ENCODE measurements at places on chromosomes 5 and 9.
A peak's percentile ranks its signal among the peaks of the same experiment; 100 is the strongest.

GRCh38 chr5:123882965-123883345 lies 371.0 kb downstream of the CSNK1G3 start:
- DNase-seq, result no peak

DNA sequence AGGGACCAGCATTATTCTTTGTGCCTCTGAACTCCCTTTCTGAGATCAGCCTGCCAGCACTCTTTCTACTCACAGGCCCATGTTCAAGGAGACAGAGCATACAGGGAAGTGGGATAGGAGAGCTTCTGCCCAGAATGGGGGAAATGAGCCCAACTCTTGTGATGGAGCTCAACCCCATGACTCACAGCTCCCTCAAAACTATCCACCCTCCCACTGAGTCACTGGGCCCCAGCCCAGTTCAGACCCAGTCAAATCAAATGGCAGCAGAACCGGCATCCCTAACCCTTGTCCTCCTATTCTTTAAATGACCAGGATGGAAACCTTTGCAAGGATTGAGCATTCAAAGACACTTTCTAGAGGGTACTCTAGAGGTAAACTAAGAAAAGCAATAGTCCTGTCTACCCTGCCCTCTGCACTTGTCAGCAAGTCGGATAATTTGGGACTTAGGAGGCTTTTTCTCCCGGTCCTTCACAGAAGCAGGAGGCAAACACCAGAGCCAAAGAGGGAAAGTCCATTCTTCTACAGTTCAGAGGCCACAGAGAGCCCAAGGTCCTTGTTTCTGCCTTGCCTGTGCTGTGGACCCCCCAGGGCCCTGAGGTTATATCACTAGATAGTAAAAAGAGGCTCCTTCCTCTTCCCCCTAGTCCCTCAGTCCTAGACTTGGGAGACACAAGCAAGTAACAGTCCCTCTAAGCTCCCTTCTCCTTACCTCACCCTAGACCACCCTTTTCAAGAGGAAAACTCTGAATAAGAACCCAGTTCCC lies 3.2 kb downstream of the ATOSB start:
- no peak for DNase-seq

- DNase-seq, result peak; percentile 40
Measured at GRCh38 chr5:149175346-149176105, 34.2 kb downstream of the ABLIM3 start.

DNA sequence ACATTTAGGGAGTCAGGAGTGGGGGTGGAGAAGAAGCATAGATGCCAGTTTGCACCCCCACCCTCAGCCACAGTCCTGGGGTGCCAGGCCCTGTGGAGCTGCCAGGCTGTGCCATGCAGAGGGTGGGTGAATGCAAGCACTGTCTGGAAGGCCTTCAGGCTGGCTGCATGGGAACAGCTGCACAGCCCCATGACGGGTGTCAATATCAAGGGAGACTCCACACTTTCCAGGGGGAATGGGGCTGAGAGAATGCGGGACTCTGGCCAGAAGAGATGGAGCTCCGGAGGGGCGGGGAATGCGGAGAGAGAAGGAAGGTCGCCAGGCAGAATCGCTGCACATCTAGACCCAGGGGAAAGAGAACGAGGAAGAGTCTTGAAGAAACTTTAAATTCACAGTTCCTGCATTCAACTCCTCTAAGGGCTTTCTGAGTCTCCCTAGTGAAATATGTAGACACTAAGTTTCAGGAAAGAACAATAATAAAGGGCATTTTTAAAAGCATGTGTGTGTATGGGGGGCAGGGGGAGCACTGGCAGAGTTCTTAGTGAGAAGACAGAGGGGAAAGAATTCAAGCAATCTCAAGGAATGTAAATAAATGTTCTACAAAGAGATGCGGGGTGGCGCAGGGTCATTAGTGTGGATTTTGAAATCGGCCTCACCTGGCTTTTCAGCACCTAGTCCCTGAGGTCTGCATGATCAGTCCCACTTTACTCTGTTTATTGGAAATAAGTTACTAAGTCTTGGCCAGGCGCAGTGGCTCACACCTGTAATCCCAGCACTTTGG lies 59.1 kb downstream of the BOD1 start:
- DNase-seq, result peak; percentile 87

GRCh38 chr9:101037430-101037829 lies 8.9 kb downstream of the PLPPR1 start:
- no peak for DNase-seq

- DNase-seq, result no peak
Measured at GRCh38 chr5:179542170-179542569, 8.2 kb upstream of the RUFY1 start.

DNA sequence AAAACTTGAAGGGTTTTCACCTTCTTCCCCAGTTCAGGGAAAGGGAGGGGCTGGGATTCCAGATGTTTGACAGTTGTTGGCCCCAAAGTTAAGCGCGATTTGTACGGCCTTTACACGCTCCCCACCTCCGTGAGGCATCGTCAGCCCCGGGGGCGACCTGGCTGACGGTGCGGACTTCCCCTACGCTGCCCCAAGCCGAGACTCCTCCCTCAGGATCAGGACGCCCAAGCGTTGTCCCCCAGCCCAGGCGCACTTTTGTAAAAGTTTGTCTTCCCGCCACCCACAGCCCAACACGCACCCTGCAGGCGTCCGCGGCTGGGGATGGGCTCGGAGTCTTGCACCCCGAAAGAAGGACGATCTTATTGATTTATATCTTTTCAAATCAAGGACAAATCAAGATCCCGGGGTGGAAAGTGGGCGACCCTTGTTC lies 713 bp downstream of the MOB3B start:
- peak; percentile 55 for DNase-seq

GRCh38 chr9:14616188-14616982 lies 76.8 kb downstream of the ZDHHC21 start:
- no peak for DNase-seq

DNA sequence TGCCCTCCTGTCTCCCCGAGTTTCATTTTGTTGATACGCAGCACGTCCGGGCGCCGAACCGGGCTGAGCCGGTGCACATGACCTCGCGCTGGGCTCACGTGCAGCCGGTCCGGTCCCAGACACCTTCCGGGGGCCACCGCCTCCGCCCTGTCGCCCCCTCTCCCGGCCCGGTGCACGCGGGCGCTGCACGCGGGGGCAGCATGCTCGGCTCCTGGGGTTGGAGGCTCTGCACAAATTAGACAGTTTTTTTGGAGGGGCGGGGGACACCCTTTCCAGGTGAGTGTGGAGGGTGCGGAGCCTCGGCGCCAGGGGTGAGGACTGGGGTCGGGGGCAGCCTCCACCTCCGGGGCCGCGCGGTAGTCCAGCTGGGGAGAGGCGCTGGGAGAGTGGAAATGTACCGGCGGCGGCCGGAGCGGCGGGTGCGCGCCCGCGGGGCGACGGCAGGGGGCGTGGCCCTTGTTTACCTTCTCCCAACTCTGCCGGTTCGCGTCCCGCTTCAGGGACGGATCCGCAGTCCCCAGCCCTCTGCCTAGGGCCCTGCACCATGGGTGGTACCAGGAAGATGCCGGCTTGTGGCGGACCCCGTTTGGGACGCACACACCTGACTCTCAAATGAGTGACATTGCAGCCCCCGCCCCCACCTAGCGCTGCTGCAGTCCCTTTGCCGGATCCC lies 1.1 kb downstream of the JADE2 start:
- peak; percentile 84 for DNase-seq

- DNase-seq, result no peak
Measured at GRCh38 chr9:93948441-93949072, 6.6 kb downstream of the BARX1 start.

DNA sequence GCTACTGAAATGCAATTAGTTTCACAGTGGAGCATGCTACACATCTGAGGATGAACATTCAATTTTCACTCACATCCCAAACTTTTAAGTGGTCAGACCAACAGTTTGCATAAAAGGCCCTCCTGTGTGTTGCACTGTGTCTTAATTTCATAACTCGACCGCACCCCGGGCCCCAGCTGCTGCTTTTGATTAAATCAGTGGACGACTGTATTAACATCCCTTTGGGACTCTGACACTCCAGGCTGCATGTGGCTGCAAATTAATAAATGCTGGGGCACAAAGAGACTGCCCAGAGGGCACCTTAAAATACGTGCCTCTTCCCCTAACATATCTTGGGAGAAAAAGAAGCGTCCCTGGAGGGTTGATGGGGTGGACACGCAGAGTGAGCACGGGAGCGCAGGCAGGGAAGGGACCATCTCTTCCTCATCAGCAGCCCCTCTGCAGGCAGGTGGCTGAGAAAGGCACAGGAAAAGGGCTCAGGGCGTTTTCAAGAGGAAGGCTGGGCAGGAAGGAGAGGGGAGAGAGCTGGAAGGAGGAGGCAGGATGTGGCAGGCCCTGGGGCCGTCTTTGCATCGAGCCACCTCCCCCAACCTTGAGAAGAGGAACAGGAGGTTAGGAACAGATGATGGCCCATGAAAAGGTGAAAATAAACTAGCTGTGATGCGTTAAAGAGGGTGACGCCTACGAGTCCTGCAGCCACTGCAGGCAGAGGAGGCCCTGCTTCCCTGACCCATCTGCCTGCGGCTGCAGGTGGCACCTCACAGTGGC lies 18.6 kb downstream of the MED10 start:
- no peak for DNase-seq

DNA sequence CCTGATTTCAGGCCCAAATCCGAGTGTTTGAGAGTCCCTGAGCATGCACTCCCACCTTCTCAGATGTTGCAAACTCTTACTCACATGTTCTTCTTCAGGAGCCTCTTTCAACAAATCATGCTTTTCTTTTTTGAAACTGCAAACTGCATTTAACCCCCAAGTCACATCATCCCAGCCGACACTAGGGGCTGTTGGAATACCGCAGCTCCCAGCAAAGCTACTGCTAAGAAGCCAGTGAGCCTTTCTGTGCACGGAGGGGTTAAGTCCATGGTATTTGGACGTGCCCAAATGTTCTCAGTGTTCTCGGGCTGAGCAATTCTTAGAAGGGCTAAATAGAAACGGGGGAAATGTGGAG lies 282.9 kb downstream of the NFIB start:
- no peak for DNase-seq

- no peak for DNase-seq
Measured at GRCh38 chr9:92669527-92669889, 423 bp downstream of the IPPK start.

GRCh38 chr9:69411931-69412740 lies 87.1 kb downstream of the ENTREP1 start:
- no peak for DNase-seq

- DNase-seq, result no peak
Measured at GRCh38 chr9:127447416-127448111, 3.6 kb downstream of the RPL12 start.

- no peak for DNase-seq
Measured at GRCh38 chr9:91937056-91937455, 13.0 kb downstream of the ROR2 start.

DNA sequence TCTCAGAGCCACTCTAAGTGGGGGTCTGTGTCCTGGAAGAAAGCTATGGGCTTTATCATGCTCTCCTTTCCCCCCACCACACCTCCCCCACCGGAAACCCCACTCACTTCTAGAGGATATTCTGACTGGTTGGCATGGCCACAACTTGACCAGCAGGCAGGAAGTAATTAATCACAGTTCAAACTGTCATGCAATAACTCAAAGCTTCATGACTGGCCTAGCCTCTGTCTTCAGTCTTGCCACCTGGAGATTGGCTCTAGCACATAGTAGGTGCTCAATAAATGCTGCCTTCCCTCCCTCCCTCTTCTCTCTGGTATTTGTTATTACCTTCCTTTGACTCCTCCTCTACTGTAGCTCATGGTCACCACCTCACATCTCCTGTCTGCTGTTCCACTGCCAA lies 124.7 kb downstream of the GABBR2 start:
- DNase-seq, result no peak

DNA sequence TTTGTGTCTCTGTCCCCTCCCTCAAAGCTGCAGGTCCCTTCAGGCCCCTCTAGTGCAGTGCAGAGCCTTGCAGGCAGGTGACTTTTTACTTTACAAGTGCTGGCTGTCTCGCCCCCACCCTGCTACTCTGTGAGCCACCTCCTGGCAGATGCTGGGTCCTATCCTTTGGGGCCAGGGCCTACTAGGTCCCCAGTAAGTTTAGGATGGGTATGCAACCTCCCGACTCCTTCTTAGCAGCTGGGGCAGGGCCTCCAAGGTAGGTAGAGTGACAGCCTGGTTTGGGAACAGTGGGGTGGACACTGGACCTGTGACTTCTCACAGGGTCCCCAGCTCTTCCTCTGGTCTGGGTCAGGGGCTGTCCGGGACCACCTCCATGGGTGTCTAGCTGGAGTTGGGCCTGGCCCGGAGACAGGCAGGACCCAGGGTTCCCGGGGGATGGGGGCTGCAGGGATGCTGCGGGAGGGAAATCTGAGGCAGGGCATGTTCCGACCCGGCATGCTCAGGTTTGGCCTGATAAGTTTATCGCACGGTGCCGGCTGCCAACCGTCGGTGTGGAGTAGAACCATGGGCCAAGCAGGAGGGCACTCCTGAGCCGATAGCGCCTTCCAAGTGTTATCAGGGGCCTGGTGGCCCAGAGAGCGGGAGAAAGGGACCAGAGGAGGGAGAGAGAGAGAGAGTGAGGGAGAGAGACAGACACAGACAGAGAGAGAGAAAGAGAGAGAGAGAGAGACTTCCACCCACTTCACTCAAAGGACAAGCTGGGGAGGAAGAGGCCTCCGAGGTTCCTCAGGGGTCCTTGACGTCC lies 20.5 kb downstream of the GFI1B start:
- no peak for DNase-seq

- DNase-seq, result no peak
Measured at GRCh38 chr5:59393585-59394420, 499.7 kb downstream of the PDE4D start.

- no peak for DNase-seq
Measured at GRCh38 chr5:124704594-124705284, 41.7 kb downstream of the ZNF608 start.

DNA sequence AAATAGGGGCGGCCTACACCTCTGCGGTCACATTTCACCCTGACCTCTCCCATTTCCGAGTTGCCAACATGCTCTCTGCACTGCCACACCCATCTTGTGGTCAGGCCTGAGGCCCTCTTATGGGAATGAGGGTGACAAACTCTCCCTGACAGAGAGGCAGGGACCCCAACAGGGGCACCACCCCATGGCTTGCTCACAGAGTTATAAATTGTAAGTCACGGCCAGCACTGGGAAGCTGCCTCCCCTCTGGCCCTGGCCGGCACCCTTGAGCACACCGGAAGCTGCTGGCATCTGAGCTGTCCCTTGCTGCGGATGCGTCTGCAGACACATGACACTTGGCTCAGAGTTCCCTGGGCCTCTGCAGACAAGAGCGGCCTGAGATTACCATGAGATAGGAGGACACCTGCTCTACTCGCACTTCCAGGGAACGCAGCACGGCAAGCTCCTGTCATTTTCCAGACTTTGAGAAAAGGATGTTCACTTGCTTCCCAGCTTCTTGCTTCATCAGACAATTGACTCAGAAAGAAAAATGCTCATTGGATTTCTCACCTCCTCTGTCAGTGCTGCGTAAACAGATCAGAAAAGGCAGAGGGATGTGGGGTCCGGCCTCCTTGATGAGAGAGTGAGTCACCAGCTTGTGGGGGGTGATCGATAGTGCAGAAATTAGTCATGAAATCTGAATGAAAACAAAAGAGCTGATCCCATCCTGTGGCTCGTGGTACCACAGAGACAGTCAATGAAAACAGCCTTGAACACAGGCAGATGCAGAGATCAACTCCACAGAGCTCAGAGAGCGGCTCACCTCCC lies 269.8 kb downstream of the SYK start:
- no peak for DNase-seq

Data from substantia nigra (tissue), 51 donors.